ENCODE measurements at places on chromosomes 7 and 10.

- no peak for DNase-seq
These were observed 37.7 kb upstream of the IKZF1 start for GRCh38 chr7:50266635-50267386.

DNA sequence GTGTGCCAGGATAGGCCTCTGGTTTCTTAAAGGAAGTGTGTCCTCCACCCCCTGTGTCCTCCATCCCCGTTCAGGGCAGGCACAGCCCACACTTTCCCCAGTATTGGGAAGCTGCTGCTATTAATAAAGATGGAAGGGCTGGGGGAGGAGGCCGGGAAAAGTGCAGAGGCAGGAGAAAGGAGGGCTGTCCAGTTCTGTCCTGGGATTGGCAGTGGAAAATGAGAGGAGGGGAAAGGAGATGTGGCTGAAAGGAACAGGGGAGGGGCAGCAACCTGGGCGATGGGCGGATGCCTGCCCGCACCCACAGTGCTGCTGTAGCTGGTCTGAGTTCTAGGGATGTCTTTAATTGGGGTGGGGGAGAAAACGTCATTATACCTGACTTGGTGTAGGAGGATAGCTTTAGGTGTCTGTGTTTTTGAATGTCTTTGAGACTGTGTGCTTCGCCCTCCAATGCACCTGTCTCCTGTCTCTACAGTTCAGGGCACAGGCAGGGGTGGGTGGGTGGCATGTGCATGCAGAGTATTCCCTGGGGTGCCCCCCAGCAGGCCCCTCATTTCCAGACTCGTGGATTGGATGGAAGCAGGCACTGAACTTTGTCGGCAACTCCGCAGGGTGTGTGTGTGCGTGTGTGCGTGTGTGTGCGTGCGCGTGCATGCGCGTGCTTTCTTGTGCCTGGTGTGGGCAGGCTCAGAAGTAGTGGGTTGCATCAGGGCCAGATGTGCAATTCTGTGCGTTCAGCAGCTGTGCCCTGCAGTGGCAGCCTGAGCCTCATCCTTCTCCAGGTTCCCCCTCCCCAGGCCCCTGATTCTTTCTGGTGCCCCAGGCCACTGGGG, 2.5 kb downstream of the TRIM8 start:
- DNase-seq = no peak

DNA sequence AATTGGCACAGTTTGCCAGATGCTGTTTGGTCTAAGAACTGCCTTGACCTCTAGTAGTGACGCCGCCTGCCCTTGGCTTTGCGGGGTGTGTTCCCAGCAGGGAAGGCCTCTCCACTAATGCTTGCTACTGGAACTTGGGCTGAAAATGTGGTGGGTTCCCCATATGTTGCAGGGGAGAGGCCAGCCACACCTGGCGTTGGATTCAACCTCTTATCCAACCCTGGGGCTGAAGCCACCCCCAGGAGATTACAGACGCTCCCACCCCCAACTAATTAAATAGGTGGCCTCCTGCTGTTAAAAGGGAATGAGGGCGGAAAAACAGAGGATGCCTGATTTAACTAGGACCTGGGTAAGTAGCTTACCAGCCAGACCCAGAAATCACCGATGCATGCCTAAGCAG, 19.2 kb upstream of the ATOH7 start:
- no peak for DNase-seq

GRCh38 chr10:5634918-5635317, 31.5 kb downstream of the ASB13 start:
- no peak for DNase-seq

DNA sequence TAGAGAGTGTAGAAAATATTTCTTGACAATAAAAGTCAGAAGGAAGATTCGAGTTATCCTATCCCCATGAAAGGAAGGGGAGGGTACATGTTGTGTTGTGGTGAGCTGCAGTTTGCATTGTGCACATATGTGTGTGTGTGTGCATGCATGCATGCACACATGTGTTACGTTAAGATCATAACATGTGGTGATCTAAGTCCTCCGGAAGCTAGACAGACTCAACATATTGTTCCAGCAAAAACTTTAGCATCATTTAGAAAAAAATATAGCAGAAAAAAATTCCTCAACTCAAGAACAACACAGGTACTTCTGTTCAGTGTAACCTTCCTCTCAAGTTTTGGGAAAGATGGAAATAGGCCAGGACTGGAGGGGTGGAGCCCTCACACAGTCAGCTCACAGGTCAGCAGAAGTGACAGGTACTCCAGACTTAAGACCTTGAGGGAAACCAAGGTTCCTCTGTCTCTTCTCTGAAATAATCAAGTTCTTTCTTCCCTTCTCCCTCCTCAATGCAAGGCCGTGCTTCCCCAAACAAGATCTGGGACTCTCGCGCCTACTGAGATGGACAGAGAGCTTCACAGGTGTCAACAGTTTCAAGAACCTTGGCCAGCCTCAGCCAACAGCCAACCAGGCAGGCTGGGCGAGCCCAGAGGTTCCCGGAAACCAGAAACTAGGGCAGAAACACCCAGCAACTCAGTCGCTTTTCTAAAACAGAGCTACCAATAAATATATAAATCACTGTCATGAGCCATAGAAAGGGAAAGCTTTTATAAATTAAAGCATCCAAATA, 205.2 kb downstream of the FAM107B start:
- DNase-seq = no peak

- DNase-seq = no peak
These were observed 63.4 kb upstream of the SYPL1 start for GRCh38 chr7:106175507-106175906.

DNA sequence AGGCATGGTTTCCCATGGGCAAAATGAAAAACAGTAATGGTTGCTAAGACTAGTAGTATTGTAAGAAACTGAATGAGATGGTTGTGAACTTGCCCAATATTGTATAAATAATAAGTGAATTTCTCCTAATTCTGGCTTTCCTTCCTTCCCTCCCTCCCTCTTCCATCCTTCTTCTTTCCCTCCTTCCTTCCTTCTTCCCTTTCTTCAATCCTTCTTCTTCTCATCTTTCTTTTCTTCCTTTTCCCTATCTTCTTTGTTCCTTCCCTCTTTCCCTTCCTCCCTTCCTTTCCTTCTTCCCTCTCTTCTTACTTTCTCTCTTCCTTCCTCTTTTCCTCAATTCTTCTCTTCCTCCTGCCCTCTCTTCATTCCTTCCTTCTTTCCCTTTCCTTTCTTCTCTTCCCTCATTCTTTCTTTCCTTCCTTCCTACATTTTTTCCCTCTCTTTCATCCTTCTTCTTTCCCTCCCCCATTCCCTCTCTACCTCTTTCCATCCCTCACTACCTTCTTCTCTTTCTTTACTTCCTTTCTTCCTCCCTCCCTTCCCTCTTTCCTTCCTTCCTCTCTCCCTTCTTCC, 4.1 kb upstream of the VWC2 start:
- no peak for DNase-seq

DNA sequence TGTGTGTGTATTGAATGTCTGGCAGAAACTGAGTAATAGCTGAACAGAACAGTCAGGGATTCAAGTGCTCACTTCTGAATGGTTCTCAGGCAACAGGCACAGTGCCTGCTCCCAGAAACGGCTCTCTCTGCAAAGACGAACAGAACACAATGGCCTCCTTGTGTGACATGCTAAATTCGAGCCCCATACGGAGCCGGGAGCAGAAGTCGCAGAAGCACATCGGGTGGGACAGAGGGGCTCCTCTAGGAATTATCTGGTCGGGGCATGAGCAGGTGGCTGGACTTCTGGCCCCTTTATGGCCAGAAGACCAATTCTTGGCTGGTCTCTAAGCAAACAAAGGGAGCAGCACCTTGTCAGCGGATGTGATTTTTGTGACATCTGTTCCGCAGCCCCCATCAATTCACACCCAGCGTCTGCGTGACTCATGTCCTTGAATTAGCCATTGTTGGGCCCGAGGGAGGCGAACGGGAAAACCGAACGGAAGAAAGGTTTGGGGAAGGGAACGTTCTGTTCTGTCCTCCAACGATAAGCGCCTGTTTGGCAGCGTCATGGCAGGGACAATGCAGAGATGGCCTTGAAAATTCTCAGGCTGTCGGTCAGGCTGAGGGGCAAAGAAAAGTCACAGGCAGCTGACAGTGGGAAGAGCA, 47.3 kb upstream of the NPTX2 start:
- DNase-seq = no peak

DNA sequence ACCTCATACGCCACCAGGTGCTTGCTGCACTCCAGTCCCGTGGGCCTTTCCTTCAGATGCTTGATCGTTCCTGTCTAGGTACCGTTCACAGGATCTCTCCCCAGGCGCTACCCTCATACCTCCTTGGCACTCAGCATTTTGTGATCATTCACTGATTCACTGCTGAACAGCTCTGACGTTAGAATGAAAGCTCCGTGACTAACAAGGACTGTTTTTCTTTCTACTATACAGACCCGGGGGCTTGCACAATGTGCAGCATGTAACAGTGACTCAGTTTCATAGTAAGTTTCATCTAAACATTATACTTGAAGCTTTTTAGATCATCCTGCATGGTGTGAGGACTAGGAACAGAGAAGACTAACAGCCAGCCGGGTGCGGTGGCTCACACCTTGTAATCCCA, 20.6 kb downstream of the KIN start:
- no peak for DNase-seq

DNA sequence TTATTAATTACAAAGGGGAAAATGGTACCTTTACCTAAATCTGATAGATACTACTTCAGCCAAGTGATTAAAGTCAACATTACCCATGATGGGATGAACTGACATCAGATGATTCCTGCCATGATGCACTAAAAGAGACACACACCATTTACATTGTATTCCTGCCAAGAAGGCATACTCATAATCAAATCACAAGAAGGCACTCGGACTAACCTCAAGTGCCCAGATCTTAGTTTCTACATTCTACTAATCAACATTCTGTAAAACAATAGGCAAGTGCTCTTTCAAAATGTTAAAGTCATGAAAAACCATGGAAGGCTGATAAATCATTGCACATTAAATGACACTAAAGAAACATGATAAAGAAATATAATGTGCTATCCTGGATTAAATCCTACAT, 44.4 kb downstream of the SLC35G1 start:
- no peak for DNase-seq

DNA sequence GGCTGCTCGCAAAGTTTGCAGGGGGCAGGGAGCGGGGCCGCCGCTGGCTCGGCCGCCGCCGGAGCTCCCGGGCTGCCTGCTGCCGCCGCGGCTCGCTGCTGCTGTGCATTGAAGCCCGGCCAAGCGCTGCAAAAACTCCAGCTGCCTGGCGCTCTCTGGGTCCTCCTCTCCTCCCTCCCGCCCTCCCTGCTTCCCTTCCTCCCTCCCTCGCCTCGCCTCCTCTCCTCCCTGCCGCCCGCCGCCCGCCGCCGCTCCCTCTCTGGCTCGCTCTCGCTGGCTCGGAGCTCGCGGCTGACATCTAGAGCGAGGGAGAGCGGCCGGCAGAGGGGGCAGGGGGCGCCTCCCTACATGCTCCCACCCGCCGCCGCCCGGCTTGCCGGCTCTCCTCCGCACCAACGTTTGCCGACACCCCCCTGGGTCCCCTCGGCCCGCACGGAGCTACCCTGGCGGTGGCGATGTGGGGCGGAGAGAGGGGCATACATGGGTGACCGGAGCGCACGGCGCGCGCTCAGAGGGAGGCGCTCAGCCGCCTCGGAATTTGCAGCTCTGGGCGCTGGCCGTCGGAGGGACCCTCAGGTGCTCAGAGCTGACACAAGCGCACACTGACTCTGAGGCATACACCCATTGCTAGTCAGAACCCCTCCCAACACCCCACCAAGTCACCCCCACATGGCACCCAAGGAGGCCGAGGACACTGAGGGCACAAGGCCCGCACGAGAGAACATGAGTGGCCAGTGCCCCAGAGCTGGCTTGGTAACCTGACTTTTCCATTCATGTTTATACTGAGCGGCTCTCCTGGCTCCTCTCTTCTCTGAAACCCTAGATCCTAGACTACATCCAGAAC, 1.2 kb upstream of the PLXNA4 start:
- peak; percentile 21 for DNase-seq

GRCh38 chr10:62057850-62058249, 156.4 kb downstream of the ARID5B start:
- DNase-seq = no peak

DNA sequence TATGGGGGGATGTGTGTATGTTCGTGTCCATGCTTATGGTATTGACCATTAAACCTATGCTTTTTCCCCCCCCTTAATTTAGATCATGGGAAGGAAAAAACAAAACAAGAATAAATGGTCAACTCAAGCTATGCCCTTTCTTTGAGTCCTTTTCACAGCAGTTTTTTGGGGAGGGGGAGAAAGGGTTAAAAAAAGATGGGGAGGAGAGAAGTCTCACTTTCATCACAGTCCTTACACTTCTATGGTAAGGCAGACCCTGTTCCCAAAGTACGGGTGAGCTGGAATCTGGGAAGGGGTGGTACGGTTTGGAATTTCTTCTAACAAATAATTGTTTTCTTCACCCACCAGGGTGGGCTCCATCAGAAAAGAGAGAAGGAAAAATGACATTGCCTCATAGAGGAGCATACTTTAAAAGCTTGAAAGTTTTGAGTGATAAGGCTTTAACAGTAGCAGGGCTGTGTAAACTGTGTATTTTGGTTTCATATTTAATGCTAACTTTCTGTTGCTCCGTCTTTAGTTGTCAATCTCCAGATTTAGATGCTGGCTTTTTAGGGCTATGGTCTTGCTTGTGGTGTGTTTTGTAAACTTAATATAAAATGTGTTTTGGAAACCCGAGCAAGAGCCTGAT, 180.1 kb downstream of the TCF7L2 start:
- DNase-seq = no peak

DNA sequence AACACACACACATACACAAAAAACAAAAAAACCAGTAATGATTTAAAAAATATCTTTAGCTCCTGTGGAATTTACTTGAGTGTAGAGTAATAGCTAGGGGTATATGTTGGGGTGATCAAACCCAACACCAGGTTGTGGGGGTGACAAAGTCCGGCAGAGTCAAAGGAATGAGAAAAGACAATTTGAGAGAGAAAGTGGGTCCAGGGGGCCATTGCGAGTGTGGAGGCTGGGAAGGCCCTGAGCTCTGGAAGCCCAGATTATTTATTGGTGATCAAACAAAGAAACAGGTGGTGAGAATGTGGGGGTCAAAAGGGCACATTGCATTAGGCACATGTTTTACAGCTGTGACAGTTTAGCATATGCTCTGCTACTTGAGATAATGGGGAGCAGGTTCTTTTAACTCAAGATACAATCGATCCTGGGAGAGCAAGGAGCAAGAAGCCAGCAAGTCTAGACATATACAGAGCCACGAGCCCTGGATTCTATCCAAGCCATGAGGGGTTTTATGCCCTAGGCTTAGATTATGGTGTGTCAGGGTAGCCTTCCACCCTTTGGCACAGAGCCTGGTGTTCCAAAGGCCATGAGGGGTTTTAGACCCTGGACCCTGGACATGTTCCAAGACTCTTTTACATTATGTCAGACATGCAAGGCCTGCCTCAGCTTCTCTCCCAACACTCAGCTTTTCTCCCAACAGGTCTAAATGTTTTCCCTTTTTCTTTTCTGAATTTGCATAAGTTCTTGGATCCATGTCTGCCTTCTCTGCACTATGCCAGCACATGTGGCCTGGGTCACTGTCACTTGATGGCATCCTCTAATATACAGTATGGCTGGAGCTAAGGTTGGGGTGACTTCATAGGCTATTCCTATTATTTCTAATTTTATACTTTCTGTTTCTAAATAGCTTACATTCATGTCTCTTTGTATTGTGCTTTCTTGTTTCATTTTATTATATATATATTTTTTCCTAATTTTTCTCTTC, 48.6 kb upstream of the MKI67 start:
- no peak for DNase-seq

- DNase-seq = no peak
These were observed 412.8 kb upstream of the GALNT17 start for GRCh38 chr7:70719125-70719524.

- DNase-seq = no peak
These were observed 25.4 kb upstream of the PAPSS2 start for GRCh38 chr10:87634311-87634710.

GRCh38 chr7:55957190-55957589, 5.5 kb downstream of the MRPS17 start:
- no peak for DNase-seq

All from A172 (cell line).